Putamen (tissue), 1 donor: ENCODE measurements at places on chromosomes 6 and 20.

DNA sequence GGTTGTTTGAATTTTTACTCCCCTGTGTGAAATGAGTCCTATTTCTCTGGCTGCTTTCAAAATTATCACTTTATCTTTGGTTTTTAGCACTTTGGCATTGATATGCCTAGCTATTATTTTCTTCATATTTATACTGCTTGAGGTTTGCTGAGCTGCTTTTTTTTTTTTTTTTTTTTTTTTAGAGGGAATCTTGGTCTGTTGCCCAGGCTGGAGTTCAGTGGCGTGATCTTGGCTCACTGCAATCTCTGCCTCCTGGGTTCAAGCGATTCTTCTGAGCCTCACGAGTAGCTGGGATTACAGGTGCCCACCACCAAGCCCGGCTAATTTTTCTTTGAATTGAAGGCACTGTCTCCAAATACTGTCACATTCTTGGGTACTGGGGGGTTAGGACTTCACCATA, 40.6 kb downstream of the STXBP5 start:
- no peak for DNase-seq

DNA sequence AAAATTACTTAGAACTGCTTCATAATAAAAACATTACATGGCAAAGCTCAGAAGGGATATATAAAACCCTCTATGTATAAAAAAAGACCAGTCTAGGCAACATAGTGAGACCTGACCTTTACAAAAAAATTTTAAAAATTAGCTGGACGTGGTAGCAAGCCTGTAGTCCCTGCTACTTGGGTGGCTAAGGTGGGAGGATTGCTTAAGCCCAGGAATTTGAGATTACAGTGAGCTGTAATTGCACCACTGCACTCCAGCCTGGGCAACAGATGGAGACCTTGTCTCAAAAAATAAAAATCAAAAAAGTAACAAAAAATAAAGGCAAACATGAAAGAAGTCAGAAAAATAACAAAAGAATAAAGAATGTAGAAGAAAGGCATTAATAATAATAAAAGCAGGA, 21.5 kb upstream of the TPD52L1 start:
- no peak for DNase-seq

GRCh38 chr6:80544976-80545722, 438.7 kb downstream of the BCKDHB start:
- no peak for DNase-seq

GRCh38 chr20:208942-209566, 18.0 kb upstream of the DEFB129 start:
- DNase-seq, result peak; percentile 10

GRCh38 chr6:144559865-144560593, 274.9 kb downstream of the UTRN start:
- no peak for DNase-seq

DNA sequence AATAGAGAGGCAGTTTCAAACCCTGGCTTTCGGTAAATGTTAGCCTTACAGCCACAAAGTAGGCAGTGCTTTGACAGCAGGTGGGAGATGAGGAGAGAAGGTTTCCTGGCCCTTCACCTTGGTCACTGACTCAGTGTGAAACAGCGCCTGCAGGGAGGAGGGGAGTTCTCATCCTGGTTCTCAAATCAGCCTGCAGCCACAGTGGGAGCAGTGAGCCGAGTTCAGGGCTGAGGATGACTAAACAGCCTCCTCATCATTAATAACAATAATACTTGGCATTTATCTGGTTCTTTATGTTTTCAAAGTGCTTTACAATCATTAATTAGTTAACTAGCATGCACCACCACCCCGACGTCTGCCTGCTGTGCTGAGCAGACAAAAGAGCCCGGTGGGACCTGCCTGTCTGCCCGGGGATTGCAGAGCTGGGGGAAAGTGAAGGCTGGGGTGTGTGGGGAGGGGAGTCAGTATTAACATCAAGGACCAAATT, 59.6 kb downstream of the PRDM1 start:
- no peak for DNase-seq
